ENCODE measurements at places on chromosomes 13 and 19.

DNA sequence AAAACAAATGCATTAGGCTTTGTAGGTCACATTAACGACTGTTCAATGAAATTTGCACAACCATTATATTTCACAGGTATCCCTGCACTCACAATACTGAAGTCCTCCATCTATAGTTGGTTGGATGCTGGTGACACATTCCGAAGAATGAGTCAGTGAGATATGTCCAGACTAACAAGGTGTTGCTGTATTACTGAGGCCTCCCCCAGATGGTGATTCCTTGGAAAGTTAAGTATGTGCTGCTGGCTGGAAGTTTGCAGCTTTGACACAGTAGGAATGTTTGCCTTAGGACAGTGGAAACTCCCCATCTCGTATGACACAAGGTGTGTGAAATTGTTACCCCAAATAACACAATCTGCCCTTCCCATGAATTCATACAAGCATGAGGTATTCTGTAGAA, 46.6 kb downstream of the FGF14 start:
- no peak for DNase-seq

- no peak for DNase-seq
Observed at GRCh38 chr13:113888701-113889330, 24.9 kb upstream of the GAS6 start.

- no peak for DNase-seq
Observed at GRCh38 chr13:81388400-81388799, 1047.5 kb upstream of the SPRY2 start.

- DNase-seq, result no peak
Observed at GRCh38 chr19:14375055-14375581, 6.1 kb upstream of the ADGRE5 start.

GRCh38 chr19:41408256-41408655, 10.6 kb downstream of the BCKDHA start:
- peak; percentile 67 for DNase-seq

DNA sequence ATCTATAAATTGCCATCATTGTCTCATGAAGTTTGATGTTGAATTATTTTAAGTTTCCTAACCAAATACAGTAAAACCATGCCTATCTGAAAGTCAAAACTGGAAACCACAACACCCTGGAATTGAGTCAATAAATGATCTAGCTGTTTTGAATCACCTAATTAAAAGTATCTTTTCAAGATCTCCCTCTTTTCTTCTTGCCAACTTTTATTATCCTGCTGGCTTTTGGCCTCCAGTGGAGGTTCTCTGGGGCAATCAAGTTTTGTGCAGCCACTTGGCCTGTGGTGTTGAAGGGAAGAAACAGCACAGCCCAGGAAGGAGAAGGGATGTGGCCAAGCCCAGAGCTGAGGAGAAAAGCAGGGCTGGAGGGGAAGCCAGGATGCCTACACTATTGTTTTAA, 255.4 kb downstream of the COG6 start:
- no peak for DNase-seq

GRCh38 chr13:33322965-33323668, 37.6 kb upstream of the STARD13 start:
- no peak for DNase-seq

DNA sequence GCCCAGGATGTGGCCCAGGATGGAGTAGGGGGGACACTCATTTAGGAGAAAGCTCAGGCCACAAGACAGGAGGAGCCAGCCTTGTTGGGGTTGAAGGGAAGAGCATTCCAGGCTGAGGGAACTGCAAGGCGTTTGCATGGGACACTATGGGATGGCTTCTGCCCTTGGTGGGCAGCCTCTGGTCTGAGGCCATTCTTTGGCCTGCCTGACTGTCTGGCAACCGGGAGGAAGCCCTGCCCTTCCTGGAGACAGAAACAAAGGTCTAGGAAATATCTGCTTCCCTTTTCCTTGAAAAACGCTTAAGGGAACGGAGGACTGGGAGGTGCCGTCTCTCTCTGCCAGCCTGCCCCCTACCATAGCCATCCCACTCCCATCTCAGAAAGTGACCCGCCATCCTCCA, 2.8 kb upstream of the ICAM1 start:
- DNase-seq, result no peak

DNA sequence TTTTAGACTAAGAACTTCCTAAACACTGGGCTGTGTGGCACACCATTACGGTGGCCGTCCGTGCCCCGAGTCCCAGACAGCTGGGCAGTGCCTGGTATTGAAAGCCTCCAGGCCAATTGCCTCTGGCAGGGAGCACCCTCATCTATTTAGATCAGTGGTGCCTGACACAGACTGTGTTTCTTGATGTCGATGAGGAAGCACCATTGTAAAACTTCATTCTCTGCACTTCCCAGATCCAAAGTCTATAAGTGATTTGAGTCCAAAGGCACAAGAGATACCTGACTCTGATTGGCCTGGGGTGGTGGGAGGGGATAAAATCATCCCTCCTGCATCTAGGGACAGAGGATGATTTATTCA, 8.5 kb upstream of the STK24 start:
- DNase-seq, result no peak

DNA sequence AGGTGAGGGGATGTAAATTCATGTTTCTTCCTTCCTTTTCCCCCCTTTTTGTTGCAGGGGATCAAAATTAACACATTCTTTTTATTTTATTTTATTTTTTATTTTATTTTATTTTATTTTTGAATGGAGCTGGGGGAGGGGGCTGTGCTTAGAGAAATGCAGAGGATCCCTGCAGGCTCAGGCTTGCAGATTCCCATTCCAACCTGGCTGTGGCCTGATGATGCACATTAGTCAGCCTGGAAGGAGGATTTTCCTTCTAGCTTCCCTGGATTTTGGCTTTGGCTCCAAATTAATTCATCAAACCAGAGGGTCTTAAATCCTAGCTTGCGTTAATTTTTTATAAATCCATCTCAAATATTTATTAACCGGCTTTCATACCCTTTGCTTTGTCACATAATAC, 67.0 kb downstream of the FREM2 start:
- no peak for DNase-seq

- no peak for DNase-seq
Observed at GRCh38 chr19:53646144-53646543, 14.3 kb downstream of the DPRX start.

- DNase-seq, result no peak
Observed at GRCh38 chr19:18948075-18948975, 7.3 kb upstream of the HOMER3 start.

GRCh38 chr19:42253245-42254088, 1.5 kb downstream of the ERF start:
- DNase-seq, result peak; percentile 84

DNA sequence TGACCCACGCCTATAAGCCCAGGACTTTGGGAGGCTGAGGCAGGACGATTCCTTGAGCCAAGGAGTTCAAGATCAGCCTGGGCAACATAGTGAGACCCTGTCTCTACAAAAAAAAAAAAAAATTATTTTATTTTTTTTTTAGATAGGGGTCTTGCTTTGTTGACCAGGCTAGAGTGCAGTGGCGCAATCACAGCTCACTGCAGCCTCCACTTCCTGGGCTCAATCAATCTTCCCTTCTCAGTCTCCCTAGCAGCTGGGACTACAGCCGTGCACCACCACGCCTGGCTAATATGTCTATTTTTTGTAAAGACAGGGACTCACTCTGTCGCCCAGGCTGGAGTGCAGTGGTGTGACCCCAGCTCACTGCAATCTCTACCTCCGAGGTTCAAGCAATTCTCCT, 4.7 kb downstream of the C19orf38 start:
- no peak for DNase-seq

DNA sequence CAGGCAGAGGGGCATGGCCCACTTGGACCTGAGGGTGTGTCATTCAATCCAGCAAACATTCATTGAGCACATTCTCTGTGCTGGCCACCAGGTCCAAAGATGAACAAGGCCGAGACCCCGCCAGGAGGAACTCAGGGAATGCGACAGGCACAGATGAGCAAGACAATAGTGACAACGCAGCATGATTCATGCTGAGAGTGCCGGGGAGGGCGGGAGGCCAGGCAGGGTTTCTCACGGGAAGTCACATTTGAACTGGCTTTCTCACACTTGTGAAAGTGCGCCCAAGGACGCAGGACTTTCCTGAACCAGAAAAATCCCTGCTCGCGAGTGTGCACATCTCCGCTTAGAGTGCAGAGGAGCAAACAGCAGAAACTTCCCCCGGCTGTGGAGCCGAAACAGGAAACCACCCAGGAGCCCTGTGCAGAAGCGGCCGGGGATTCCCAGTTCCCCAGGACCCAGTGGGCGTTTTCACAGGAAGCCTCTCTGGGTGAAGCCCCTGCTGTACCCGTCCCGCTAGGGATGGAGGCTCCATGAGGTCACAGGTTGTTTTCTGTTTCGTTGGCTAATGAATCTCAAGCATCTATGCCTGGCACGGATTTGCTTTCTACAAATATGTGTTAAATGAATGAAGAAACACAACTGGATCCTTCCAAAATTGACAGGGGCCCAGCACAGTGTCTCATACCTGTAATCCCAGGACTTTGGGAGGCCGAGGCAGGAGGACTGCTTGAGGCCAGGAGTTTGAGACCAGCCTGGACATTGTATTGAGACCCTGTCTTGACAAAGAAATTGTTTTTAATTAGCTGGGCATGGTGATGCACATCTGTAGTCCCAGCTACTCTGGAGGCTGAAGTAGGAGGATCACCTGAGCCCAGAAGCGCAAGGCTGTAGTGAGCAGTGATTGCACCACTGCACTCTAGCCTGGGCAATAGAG, 68.4 kb upstream of the TM9SF2 start:
- no peak for DNase-seq

GRCh38 chr13:51308781-51309180, 30.7 kb upstream of the SERPINE3 start:
- DNase-seq, result no peak

DNA sequence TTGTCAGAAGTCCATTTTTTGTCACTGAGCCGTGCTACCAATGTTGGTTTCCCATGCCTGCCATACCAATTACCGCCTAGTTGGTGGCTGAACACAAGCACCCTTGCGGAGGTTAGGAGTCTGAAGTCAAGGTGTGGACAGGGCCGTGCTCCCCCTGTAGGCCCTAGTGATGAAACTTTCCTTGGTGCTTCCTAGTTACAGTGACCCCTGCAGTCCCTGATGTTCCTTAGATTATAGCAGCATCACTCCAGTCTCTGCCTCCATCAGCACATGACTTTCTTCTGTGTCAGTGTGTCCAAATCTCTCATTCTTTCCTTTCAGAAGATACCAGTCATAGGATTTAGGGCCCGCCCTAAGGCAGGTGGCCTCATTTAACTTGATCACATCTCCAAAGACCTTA, 99.0 kb downstream of the MYO16 start:
- DNase-seq, result no peak

GRCh38 chr19:39017026-39017425, 15.3 kb downstream of the FBXO27 start:
- no peak for DNase-seq

GRCh38 chr13:112783978-112784371, 94.1 kb downstream of the ATP11A start:
- DNase-seq, result no peak

DNA sequence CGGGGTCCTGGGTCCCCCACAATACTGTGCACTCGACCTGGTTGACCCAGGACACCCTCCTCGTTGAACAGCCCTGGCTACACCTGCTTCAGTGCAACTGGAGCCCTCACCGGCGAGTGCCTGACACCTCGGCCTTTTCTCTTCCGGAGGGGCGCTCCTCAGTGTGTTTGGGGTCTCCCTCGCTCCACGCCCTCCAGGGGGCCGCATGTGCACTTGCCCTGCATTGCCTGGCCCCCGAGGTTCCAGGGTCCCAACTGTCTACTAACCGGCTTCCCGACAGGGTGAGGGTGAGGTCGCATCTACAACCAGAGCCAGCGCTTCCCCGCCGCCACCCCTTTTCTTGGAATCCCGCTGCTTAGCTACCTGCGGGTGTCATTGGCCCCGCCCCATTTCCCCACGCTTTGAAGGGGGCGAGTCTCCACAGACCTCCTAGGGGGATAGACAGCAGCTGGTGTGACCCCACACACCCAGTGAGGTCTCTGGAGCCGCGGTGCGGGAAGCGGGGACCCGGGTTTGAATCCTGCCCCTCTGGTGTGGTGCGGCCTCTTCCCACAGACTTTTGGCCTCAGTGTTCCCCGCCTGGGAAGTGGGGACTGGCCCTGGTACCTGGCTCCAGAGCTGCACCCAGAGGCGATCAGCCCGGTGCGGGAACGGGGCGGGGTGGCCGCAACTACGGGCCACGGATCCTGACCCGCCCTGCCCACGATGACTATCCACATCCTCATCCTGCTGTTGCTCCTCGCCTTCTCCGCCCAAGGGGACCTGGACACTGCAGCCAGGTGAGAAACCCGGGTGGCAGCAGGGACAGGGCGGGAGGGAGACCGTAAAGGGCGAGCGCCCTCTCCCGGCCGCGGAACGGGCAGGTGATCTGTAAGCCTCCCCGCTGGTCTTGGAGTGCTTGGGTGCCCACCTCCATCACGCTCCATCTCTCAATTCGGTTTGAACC, at the start of gene ADM5:
Gene ADM5 (plus strand): TSS at position 462 of the 946 bp plus-strand sequence. CDS start 244 bp downstream, at position 706.
- no peak for DNase-seq

GRCh38 chr19:15265850-15266248, 33.6 kb upstream of the EPHX3 start:
- no peak for DNase-seq

GRCh38 chr19:46678110-46678732, 17.2 kb upstream of the DACT3 start:
- peak; percentile 61 for DNase-seq

DNA sequence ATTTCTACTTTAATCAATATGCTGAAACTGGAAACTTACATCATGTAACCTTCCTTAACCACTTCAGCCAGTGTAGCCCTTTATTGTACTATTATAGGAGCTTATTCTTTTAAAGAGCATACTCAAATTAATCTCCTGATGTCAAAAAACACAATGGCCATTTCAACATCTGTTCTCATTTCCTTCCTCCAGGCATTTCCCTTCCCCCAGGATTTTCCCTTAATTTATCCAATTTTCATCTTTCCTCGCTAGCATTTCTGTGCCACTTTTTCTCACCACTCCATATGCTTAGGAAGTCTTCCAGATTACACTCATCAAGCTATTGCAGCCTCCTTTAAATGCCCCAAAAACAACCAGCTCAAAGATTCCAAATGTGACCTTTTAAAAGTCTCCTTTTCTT, 265.0 kb downstream of the PCDH9 start:
- DNase-seq, result no peak

GRCh38 chr19:3194106-3195087, 8.7 kb downstream of the NCLN start:
- no peak for DNase-seq

DNA sequence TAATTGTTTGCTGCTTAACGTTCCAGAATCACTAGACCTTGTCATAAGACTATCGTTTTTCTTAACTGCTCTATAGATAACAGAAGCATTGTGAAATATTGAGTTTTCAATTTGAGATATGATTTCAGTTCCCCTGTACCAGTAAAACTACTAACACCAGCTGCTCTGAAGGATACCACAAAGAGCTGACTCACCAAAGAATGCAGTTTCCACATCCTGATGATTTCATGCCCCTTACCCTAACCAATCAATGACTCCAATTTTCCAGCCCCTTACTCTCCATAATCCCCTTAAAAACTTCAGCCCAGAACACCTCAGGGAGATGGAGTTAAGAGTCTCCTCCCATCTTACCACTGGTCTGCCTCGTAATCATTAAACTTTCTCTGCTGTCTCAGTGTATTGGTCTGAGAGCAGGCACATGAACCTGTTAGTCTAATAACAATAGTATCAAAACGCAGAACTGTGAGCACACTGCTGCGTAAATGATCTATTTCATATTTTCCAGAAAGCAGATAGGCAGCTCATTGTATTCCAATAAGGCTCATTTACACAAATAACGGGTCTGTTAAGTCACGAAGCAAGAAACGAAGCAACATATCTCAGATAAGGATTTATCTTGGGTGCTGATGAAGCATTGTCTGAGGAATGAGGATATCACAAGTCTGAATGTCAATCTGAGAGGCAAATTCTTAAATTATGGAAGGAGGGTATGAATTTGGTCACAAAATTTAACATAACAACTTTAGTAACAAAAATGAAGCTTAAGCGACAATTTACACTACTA, 14.1 kb upstream of the CCNA1 start:
- DNase-seq, result no peak

- no peak for DNase-seq
Observed at GRCh38 chr13:36347531-36348210, 1.5 kb upstream of the SPART start.

Measured in D341Med (cell line).